ENCODE measurements at places on chromosomes 5 and 9.

- DNase-seq, result no peak
Observed at GRCh38 chr5:146662229-146662628, 146.2 kb upstream of the GPR151 start.

DNA sequence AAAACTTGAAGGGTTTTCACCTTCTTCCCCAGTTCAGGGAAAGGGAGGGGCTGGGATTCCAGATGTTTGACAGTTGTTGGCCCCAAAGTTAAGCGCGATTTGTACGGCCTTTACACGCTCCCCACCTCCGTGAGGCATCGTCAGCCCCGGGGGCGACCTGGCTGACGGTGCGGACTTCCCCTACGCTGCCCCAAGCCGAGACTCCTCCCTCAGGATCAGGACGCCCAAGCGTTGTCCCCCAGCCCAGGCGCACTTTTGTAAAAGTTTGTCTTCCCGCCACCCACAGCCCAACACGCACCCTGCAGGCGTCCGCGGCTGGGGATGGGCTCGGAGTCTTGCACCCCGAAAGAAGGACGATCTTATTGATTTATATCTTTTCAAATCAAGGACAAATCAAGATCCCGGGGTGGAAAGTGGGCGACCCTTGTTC is 713 bp downstream of the MOB3B start:
- peak; percentile 38 for DNase-seq

GRCh38 chr5:37492778-37493555 is 113.8 kb downstream of the WDR70 start:
- DNase-seq, result no peak

DNA sequence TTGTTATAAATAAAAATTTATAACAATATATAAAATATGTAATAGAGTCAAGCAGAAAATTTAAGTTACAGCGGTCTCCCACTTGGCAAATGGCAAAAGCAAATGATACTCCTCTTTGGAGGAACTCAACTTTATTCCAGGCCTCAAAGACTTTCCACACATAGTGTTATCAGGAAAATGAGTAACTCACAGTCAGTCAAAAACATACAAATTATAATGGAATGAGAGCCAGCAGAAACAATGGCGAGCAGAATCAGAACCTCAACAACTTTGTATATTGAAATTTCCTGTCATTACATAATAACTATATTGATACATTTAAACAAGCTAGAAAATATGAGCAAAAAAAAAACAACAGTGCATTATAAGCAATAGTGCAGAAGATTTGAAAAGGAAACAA is 45.2 kb downstream of the ABLIM3 start:
- DNase-seq, result no peak

- DNase-seq, result no peak
Observed at GRCh38 chr5:116814626-116815385, 240.2 kb upstream of the SEMA6A start.

GRCh38 chr9:82829818-82830217 is 233.1 kb downstream of the RASEF start:
- DNase-seq, result no peak

DNA sequence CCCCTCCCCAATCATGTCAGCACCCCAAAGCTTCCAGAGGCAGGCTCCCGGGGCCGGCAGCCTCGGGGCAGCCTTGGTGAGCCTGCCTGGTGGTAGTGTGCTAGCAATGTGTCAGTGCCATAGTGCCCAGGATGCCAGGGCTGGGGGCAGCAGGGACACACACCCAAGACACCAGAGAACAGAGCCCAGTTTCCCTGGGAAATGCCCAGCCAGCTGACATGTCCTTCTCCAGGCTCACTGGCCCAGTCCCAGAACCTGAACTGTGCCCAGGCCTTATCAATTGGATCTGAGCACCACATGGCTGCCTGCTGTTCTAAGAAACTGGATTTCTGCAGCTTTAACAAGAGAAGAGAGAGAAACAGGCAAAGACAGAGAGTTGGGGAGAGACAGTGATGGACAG is 74.9 kb upstream of the LRRTM2 start:
- no peak for DNase-seq

- no peak for DNase-seq
Observed at GRCh38 chr5:179368806-179369529, 23.7 kb upstream of the ADAMTS2 start.

DNA sequence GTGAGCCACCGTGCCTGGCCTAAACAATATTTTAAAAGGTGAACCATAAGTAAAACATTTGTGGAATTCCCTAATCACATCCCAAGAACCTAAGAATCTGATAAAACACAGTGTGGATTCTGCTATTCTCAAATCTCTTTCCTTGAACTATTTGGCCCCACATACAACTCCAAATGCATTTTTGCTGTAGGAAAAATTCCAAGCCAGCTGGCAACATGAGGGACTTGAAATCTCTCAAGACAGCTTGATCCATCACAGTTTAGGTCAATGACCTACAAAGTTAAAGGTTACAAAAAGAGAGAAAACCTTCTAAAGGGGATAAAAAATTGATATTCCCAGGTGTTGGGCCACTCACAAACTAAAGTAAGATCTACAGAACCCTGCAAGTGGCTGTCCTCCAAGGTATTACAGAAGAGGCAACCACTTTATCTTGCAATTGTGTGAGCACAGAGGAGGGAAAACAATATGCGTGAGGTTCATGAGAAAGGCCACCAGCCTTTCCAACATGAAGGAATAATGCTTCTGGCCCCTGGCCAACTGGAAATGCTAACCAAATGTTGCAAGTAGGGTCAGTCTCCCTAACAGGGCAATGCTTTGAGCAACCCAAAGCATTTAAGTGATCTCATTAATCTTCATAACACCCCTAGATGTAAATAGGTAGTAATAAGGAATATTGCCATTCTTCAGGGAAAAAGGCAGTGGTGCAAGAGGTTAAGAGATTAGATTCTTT is 221.4 kb downstream of the SEMA5A start:
- DNase-seq, result no peak

GRCh38 chr5:44809956-44810420 is 1.2 kb downstream of the MRPS30 start:
- DNase-seq, result no peak

DNA sequence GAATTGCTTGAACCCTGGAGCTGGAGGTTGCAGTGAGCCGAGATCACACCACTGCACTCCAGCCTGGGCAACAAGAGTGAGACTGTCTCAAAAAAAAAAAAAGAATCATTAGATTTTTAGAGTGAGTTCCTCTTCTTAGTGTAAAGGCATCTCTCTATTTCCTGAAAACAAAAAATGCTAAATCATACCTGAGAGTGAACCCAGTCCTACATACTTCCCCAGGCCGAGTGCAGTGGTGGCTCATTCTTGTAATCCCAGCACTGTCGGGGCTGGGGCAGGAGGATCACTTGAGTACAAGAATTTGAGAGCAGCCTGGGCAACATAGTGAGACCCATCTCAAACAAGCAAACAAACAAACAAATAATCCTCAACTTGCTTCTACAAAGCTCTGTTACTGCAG is 38.2 kb upstream of the LPAR1 start:
- DNase-seq, result no peak

- no peak for DNase-seq
Observed at GRCh38 chr9:114021578-114021977, 56.5 kb downstream of the AMBP start.

- DNase-seq, result no peak
Observed at GRCh38 chr9:74147906-74148305, 349.2 kb upstream of the RORB start.

DNA sequence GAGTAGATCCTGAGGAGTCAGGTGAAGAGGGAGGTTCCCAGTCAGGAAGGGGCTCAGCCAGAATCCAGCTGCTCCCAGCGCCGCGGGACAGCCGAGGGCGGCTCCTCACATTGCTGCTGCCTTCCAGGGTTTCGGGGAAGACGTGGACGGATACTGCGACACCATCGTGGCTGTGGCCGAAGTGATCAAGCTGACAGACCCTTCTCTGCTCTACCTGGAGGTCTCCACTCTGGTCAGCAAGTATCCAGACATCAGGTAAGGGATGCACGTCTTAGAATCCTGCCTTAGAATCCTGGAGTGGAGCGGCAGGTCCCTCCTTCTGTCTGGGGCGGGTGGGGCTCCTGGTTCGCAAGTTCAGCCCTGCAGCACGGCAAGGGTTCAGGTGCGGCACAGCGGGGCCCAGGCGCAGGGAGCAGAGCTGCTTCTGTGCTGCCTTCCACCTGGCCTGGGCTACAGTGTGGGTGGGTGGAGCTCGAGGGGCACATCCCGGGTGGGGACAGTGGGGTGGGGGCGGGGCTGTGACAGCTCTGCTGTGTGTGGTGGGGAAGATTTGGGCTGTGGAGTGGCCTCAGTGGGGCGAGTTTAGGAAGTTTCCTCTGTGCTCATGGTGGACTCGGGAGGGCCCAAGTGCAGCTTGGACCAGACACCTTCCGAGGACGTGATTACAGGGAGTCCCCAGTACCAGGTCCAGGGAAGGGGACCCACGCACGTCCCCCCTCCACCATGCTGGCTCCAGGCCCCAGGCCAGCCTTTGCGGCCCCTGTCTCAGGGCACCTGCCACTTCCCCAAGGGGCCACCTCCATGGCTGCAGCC is 22.8 kb downstream of the EXOC3 start:
- no peak for DNase-seq

GRCh38 chr5:139016186-139016585 is 141.1 kb upstream of the LRRTM2 start:
- DNase-seq, result no peak

GRCh38 chr9:27499451-27499850 is 24.6 kb upstream of the IFNK start:
- no peak for DNase-seq

DNA sequence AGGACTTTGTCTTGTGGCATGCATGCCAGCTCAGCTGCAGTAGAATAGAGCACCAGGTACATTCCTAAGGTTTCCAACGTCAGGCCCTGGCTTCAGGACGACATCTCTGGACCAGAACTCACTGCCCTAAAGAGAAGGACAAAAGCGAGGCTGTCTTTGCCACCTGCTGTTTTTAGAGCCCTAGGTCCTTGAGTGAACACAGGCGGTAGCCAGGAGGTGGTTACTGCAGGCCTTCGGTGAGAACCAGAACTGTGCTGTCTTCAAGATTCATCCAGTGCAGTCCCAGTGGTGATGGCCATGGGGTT is 288.9 kb upstream of the CDH18 start:
- no peak for DNase-seq

DNA sequence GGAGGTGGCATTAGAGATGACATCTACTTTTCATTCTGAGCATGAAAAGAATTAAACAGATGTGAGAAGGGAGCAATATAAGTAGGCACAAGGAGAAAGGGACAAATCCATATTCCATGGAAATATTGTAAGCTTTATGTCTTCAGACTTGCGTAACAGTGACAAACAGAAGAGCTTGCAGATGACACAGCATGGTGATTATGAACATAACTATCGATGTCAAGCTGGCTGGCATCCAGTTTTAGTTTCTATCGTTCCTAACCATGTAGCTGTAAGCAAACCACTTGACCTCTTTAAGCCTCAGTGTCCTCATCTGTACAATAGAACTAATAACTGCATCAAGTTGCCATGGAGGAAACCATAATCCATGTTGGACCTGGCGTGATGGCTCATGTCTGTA is 246.7 kb upstream of the ADRA1B start:
- no peak for DNase-seq

DNA sequence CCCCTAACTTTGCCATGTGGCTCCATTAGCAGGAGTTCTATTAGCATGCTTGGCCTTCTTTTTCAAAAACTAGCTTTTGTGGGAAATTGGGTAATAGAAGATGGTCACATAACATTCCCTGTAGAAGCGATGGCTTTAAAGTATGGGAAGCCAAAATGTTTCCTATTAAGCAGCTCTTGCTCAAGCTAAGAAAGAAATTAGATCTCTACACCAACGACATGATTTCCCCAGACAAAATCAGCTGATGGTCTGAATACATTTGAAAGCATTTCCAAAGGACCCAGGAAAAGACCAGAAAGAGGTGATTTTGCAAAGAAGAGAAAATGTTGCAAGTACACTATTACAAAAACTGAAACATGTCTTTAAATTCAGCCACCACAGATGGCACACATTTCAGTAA is 4.8 kb upstream of the NFIL3 start:
- DNase-seq, result no peak

GRCh38 chr5:147426640-147427327 is 83.1 kb downstream of the DPYSL3 start:
- DNase-seq, result no peak

- DNase-seq, result no peak
Observed at GRCh38 chr9:16121168-16121567, 568.3 kb downstream of the CCDC171 start.

DNA sequence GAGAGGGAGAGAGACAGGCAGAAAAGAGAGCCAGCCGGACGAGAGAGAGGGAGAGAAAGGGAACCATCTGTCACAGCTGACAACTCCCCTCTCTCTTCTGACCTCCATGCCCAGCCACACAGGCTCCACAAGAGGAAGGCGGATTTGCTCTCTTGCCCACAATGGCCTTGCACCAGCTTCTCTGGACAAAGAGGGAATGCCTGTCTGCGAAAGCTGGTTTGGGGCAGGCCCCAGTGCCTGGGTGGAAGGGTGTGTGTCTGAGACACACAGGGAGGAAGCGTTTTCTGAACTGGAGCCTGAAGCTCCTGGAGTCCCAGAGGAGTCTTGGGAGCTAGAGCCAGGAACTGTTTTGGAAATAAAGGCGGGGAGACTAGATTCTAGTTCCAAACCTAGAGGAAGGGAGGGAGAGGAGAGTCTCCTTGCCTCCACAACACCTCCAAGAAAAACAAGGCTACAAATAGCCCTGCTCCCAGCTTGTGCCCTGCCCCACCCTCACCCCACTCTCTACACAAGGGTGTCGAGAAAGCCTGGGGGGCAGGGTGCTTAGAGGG is 12.5 kb downstream of the C1QTNF2 start:
- no peak for DNase-seq

DNA sequence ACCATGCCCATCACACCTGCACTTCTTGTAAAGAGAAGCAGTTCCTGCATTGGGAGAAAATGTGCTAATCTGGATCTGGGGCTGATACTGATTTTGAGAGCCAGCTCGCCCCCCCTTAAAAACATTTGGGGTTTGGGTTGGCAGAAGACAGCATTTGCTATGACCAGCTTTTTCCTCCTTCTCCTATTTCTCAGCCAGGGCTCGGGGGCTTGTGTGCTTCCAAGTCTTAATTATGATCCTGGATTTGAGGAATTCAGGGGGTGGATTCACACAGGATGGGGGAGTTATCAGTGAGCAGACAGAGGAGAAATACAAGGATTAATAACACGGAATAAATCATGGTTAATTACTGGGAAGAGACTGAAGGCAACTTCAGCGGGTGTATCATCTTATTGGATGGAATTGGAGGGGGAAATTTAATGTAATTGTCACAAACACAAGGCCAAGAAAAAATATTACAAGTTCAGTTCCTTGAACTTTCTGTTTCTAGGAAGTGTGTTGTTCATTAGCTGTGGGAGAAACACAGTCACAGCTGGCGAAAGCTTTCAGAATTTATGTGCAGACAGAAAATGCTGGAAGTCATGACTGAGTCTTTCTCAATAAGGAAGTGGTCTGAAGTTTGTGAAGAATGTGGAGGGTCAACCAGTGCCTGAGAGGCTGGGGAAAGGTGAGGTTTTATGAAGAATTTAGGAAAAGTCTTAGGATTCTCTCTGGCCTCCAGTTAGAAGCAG is 15.3 kb downstream of the C9orf152 start:
- no peak for DNase-seq
